Activated T-helper 9 cell treated with anti-CD3 and anti-CD28 coated beads, Interleukin-2, amount 50 U/mL, for 16 hours (primary cell): ENCODE measurements at places on chromosomes 1 and 21.

GRCh38 chr21:34639882-34640788, 25.2 kb upstream of the RCAN1 start:
- peak; percentile 13 for DNase-seq

GRCh38 chr1:3676581-3677470, 24.5 kb downstream of the TP73 start:
- no peak for DNase-seq

GRCh38 chr1:232300466-232300865, 329.5 kb downstream of the SIPA1L2 start:
- DNase-seq = no peak

- DNase-seq = no peak
Observed at GRCh38 chr1:2121101-2121691, 71.0 kb downstream of the PRKCZ start.

DNA sequence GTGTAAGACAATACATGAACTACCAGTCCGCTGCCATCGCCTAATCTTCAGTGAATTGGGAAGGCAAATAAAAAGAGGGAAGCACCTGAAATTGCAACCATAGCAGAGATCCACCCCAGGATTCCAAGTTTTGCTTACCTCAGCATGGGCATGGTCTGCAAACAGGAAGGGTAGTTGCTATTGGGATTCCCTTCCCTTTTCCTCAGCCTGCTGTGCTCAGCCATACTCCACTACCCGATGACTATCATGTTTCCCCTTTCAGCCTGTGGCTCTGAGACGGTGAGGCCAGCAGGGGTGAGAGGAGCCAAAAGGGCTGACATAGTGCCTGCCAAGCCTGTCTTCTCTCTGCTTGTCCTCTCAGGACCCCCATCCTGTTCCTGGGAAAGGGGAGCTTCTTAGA, 64.2 kb downstream of the GPR137B start:
- no peak for DNase-seq

DNA sequence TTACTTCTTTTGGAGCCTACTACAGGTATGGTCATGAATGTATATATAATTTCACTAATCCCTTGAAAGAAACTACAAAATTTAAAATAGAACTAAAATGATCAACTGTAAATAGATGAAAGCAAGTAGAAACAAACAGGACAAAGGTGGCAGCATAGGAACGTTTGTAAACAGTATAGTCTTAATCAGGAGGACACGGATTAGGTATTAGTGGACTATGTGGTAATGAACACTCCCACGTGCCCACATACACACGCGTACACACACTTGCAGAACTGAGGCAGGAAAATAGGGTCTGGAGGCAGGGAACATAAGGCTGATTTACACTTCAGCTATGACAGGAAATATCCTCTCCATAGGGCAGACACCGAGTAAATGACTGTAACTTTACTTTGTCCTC, 1397.8 kb downstream of the NCAM2 start:
- no peak for DNase-seq

- DNase-seq = no peak
Observed at GRCh38 chr1:109161858-109162606, 48.1 kb downstream of the ELAPOR1 start.

GRCh38 chr21:43292041-43292865, 123.4 kb downstream of the CRYAA start:
- no peak for DNase-seq

GRCh38 chr1:1254667-1254998, 8.1 kb upstream of the C1QTNF12 start:
- no peak for DNase-seq

DNA sequence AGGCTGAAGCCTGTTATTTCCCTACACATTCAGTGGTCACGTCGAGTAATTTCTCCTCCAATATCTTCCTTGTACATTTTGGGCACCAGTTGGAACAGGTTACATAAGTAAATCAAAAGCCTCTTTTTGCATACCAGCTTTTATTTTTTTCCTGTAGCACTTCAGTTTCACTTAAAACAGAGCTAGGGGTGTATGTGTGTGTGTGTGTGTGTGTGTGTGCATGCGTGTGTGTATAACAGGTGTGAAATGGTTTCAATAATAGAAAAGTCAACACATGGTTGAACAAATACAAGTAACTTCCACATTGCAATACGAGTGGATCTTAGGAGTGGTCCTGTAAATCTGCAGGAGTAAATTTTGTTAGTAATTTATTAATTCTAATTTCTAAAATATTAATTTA, 3.0 kb upstream of the MAN1A2 start:
- no peak for DNase-seq

- DNase-seq = no peak
Observed at GRCh38 chr1:38624336-38625039, 235.1 kb downstream of the RRAGC start.

DNA sequence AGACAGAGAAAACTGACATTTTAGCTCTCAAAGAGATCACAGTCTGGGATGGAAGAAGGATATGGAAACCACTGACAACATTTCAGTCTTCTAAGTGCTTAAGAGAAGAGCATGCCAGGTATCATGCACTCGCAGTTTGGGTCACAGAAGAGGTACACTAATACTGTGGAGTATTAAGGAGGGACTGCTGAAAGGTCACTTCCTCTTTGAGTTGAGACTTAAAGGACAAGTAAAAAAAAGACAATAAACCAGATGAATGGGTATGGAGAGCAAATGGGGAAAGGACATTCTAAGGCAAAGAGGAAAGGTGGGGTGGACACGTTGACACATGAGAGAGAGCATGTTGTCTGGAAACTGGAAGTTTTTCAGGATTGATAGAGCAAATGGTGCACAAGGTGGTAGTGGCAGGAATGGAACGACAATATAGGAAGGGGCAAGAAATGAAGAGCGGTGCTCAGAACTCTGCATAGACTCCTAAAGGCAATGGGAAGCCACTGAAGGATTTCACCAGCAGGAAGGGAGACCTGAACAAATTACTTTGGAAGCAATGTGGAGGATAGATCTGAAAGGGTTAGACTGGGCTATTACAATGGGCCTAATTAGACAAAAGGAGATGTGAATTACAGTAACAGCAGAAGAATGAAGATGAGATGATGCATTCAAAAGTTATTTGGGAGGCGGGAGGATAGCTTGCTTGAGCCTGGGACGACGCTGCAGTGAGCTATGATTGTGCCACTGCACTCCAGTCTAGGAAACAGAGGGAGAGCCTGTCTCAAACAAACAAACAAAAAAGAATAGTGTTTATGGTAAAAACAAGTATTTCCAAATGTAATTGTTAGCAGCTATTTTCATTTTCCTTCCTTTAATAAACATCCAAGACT, 11.1 kb downstream of the DIPK1A start:
- no peak for DNase-seq

GRCh38 chr1:112359961-112360767, 35.9 kb upstream of the CTTNBP2NL start:
- no peak for DNase-seq

DNA sequence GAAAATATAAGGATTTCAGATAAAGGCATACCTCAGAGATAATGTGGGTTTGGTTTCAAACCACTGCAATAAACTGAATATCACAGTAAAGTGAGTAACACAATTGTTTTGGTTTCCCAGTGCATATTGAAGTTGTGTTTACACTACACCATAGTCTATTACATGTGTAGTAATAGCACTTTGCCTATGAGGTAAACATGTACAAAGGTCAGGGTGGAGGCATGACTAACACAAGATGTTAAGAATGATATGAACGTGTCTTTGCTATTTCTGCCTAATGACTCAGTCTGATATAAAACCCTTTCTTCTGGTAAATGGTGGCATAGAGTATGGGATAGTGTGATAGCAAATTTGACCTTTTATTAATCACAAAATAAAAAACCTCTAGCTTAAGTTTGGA, 621.5 kb upstream of the ADGRL2 start:
- no peak for DNase-seq

GRCh38 chr1:177181280-177181630, 10.5 kb downstream of the BRINP2 start:
- no peak for DNase-seq

DNA sequence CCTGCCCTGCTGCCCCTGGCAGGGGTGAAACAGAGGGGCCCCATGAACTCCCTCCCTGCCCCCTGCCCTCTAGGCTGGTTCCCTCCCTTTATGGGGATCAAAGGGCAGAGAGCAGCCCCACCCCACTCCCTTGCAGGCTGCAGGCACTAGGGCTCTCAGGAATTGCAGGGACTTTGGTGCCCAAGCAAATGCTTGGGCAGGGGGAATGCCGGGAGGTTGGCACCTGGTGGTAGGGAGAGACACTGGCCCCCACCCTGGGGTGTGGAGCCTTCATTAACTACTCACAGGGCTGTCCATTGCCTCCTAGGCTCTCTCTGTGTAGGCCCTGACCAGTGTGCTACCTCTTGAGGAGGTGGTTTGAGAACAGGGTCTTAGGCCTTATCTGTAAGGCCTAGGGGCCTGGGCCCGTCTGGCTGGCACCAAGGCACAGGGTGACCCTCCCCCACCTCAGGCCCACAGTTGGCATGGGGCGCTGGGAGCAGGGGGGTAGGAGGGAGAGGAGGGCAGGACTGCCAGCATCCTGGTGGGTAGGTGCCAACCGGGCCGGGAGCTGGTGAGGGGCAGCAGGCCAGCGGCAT, 4.7 kb downstream of the ZBTB7B start:
- DNase-seq = no peak

- DNase-seq = no peak
Observed at GRCh38 chr1:28680151-28680550, 11.6 kb downstream of the GMEB1 start.

GRCh38 chr1:159872891-159873290, 10.4 kb upstream of the VSIG8 start:
- no peak for DNase-seq

- no peak for DNase-seq
Observed at GRCh38 chr1:154755858-154756730, 114.0 kb downstream of the KCNN3 start.

- peak; percentile 13 for DNase-seq
Observed at GRCh38 chr1:111030590-111030989, 66.9 kb upstream of the LRIF1 start.

- no peak for DNase-seq
Observed at GRCh38 chr1:221241592-221241991, 362.3 kb downstream of the HLX start.

DNA sequence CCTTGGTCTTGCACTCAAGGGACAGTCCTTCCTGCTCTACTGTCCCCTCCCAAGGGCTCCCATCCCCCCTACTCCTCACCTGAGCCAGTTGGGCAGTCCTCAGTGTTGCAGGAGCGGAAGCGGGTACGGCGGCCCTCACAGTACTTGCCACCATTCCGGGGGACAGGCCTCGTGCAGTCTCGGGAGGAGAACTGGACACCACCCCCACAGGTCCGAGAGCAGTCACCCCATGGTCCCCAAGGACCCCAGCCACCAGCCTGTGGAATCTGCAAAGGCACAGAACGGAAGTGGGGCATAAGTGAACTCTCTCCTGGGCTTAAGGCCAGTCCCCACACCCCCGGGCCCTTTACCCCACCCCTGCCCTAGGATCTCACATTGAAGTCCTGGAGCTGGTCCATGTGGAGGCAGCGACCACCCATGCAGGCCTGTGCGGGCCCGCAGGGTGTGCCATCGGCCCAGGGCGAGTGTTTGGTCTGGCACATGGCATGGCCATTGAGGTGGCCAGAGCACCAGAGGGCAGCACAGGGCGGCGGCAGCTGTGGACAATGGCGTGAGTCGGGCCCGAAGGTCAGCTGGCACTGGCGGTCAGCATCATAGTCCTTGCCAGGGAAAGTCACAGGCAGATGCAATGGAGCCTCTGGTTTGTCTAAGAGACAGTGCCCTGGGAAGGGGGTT, 5.2 kb downstream of the ADAMTS4 start:
- DNase-seq = no peak

DNA sequence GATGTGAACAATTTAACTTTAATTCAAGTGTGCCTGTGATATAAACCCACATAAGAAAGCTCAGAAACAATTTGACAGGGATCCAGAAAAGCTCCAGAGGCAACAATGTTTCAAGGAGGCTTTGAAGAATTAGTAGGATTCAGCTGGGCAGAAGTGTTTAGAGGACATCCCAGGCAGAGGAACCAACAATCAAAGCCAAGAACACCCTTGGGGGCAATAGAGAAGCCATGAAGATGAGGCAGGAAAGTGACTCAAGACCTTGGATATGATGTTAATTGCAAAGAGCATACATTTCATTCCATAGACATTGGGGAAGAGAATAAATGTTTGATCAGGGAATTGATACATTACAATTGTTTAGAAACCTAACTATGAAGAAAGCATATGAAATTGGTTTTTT, 280.3 kb downstream of the LTN1 start:
- no peak for DNase-seq

GRCh38 chr1:235712812-235713211, 63.2 kb upstream of the GNG4 start:
- DNase-seq = no peak

- DNase-seq = no peak
Observed at GRCh38 chr21:35090403-35090802, 41.3 kb upstream of the RUNX1 start.

- DNase-seq = no peak
Observed at GRCh38 chr1:232307296-232308017, 322.5 kb downstream of the SIPA1L2 start.

DNA sequence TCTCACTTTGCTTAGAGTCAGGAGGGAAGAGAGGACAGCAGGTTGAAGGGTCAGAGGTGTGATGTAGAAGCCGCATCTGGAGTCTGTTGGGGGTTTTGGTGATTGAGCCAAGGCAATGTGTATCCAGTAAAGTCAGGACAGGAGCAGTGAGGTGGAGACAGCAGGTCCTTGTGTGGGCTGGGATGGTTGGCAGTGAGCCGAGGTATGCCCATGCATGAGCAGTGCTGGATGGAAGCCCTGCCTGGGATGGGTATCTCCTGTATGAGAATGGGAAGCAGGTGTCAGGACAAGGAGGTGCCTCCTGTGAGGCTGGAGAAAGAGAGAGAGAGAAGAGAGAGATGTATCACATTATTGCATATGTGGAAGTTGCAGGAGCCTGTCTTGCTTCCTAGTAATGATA, 90.0 kb downstream of the OBSCN start:
- no peak for DNase-seq

DNA sequence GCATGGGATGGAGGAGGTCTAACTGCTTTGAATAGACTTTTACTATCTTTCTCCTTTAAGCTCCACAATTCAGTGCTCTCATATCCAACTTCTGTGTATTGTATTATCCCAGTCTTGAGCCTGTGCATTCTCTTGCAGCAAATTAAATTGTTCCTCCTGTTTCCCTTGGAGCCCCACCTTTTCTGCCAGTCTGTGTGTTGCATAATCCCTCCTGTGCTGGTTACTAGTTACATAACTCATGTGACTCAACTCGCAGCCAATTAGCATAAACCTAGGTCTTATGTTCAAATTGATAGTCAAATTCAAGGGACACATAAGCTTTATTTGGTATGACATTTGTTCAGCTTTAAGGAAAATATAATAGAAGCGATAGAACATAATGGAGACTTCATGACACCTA, 1863.5 kb downstream of the MRPL39 start:
- no peak for DNase-seq

GRCh38 chr21:43273708-43274021, 104.9 kb downstream of the CRYAA start:
- no peak for DNase-seq

- no peak for DNase-seq
Observed at GRCh38 chr1:47532921-47533792, 95.3 kb downstream of the FOXD2 start.
